Mononuclear cell (primary cell): ENCODE measurements at places on chromosomes 3 and 15. TPM values are rescaled to one million over a fixed set of nuclear protein-coding genes. Genes with fewer than 3 reads are reported as not detected.

Gene STRA6
- not detected for total RNA-seq

Gene BCL2A1
- 511 TPM for total RNA-seq

Gene GOLGA8R
- total RNA-seq = 2.2 TPM

Gene CLDN18
- under 0.01 TPM for total RNA-seq

Gene A4GNT
- total RNA-seq = not detected
